NCI-H226 (cell line): ENCODE measurements at places on chromosomes 3 and 15.
A peak's percentile ranks its signal among the peaks of the same experiment; 100 is the strongest.

GRCh38 chr3:120568598-120568997 lies 27.5 kb upstream of the NDUFB4 start:
- no peak for DNase-seq

GRCh38 chr15:25501828-25502446 lies 63.1 kb upstream of the UBE3A start:
- DNase-seq = no peak

- no peak for DNase-seq
Measured at GRCh38 chr15:34470091-34470490, 32.5 kb upstream of the GOLGA8A start.

DNA sequence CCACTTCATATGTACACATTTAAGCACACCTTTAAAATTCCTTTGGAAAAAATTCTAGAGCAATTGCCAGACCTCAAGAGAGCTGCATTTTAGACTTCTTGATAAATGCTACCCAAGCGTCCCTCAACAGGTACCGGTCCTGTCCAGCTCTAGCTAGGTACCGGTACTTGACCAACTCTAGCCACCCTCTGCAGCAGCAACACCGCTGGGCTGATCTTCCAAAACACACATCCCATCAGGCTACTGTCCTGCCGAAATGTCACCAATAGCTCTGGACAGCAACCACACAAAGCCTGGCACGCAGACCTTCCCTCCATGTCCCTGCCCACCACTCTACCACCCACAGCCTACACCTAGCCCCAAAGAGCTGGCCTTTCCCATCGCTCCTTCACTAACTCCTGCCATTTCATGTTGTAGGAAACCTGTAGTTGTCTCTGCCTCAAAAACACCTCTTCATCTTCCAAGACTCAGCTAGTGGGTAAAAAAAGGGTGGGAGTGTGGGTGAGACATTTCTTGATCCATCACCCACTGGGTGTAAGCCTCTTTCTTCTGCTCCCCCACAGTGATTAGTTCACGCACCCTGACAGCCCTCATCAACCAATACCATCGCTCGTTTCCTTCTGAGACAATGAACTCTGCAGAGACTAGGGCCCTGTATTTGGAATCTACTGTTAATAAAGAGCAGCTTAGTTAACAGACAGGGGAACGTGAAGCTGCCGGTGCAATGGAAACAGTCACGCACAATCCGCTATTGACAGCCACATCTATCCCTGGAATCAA lies 6.8 kb downstream of the CHSY1 start:
- no peak for DNase-seq

DNA sequence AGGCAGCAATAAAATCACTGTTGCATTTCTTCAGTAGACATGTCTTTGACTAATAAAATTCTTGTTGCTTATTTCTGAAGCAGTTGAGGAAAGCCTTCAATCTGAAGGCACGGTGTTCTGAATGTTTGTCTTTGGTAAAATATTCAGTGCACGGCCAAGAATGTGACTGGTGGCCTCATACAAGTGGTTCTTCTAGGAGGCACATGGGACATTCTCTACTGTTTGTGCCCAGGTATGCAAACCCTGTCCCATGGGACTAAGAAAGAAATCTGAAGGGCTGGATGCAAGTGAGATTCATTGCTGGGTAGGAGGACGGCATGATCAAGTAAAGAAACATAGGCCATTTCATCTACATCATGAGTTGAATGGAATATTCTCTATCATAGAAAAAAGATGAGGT lies 250.6 kb upstream of the NR2F2 start:
- DNase-seq = no peak

- no peak for DNase-seq
Measured at GRCh38 chr3:36367912-36368573, 12.3 kb upstream of the STAC start.

- no peak for DNase-seq
Measured at GRCh38 chr15:95760508-95760907, 570.0 kb upstream of the NR2F2 start.

GRCh38 chr3:151426341-151426657 lies 34.6 kb downstream of the IGSF10 start:
- DNase-seq = no peak

GRCh38 chr15:60795889-60796288 lies 316.9 kb upstream of the ICE2 start:
- DNase-seq = no peak

DNA sequence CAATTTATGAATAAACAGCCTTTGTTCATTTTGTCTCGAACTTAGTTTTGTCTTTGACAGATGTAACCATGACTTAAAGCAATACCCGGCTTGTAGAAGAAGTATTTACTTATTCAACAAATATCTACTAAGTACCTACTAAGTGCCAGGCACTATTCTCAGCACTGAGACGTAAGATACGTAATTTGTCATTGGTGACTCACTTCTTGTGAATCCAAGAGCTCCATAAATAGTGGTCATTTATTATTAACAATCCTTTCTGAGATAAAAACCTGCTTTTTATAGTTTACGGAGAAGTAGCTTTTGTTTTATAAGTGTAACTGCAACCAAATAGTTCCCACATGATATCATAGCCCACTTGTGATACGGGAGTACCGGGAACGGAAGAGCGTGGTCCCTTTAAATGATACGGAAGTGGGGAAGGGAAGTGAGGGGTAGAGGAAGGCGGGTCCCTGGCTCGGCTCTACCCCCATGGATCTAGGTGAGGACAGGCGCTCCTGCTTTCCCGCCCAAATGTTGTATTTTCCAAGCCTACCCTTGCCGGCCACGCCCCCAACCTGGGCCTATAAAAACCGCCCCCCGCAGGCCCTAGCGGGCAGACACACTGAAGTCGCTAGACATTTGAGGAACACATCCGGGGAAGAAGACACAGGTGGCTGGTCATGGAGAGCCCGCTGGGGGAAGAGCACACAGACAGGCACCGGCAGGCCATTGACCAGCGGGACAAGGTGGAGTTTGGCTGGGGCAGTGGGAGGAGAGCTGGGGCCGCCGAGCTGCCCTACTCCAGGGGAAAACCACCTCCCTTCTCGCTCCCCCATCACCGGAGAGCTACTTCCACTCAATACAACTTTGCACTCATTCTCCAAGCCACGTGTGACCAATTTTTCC lies at the start of gene SAMMSON:
Gene SAMMSON (plus strand): TSS at position 594 of the 888 bp plus-strand sequence.
- DNase-seq = no peak

DNA sequence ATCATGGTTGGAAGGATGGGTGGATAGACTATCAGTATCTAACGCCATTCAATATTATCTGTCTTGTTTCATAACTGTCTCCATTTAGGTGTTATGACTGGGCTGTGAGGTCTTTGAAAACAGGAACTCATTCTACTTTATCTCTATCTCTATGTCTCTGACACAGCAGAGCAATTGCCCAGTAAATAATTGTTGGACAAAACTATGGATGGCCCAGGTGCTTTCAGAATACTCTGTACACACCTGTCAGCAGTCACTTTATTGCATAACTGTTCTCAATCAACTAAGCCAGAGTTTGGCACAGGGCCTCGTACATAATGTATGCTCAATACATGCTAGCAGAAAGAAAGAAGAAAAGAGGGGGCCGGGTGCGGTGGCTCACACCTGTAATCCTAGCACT lies 210.3 kb downstream of the OPA1 start:
- no peak for DNase-seq

- DNase-seq = no peak
Measured at GRCh38 chr3:13050446-13050845, 22.8 kb downstream of the IQSEC1 start.

DNA sequence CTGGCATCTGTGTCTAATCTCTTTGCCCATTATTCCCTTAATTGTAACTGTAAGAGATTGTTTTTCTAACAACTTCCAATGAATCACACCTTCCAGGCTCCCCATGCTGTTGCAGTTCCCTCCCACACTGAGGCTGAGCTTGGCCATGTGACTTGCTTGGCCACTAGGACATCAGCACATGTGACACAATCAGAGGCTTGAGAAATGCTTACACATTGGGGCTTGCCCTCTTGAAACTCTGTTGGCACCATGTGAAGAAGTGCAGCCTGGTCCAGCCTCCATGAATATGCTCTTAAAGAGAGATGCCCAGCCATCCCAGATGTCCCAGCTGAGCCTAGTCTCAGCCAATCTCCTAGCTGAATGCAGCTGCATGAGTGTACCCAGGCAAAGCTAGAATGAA lies 326.8 kb upstream of the SOX2 start:
- DNase-seq = no peak

DNA sequence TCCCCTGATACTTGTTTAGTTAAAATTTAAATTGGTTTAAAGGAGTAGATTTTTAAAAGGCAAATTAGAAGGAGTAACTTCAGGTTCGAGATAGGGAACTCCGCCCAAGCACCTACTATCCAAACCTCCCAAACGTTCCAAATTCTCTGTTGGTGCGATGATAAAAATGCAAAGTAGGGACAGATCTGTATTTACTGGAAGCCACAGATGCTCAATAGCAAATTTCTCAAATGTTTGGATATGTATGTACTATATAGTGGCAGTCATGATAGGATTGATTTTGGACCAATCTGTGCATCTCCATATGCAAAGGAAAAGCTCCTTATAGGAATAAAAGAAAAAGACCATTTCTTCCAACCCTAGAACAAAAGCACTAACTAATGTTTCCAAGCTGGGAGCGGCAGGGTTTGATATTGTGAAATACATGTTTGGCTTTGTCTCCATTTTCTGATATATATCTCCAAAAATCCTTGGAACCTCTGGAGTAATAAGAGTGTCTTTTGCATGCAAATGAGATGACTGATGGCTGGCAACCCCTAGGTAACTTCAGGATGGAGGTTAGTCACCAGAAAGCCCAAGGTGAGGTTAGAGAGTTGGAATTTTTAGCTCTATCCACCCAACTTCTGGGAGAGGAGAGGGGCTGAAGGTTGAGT lies 15.6 kb downstream of the RTP2 start:
- DNase-seq = no peak

- no peak for DNase-seq
Measured at GRCh38 chr3:160870327-160870726, 114.3 kb downstream of the PPM1L start.

- DNase-seq = no peak
Measured at GRCh38 chr3:46717447-46718231, at the start of gene PRSS50. Gene PRSS50 (minus strand): TSS chr3:46717869. CDS start chr3:46717824, 45 bp downstream.

DNA sequence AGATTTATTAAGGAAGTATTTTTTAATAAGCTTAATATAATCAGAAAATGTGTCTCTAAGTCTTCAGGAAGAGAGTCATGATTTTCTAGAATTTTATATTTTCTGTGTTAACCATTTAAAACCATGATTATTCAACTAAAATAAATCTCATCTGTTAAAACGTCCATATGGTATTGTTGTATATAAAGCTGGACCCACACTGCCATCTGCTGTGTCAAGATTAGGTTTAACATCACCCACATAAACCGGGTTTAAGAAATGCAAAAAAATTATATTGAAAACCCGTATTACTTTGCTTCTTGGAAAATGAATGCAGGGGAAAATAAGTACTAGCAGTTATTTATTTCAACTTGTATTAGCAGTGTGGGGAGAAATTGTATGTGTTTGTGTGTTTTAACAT lies 9.5 kb upstream of the CCDC66 start:
- peak; percentile 3 for DNase-seq

DNA sequence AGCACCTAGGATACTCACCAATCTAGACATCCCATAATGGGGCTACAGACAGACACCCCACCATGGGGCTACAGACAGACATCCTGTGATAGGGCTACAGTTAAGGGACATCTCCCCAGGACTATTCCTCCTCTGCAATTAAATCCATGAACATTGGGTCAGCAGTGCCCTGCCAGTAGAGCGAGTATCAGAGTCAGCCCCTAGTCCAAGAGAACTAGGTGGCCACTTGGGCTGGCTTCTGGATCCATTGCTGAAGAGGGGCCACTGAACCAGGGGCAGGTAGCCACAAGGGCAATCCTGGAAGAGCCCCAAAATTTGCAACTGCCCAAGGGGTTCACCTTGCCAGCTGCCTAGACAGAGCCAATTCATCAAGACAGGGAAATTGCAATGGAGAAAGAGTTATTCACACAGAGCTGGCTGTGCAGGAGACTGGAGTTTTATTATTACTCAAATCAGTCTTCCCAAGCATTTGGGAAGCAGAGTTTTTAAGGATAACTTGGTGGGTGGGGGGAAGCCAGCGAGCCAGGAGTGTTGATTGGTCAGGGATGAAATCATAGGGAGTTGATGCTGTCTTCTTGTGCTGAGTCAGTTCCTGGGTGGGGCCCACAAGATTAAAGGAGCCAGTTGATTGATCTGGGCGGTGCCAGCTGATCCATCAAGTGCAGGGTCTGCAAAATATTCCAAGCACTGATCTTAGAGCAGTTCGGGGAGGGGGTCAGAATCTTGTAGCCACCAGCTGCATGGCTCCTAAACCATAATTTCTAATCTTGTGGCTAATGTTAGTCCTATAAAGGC lies 170.2 kb upstream of the SMAD3 start:
- peak; percentile 51 for DNase-seq

DNA sequence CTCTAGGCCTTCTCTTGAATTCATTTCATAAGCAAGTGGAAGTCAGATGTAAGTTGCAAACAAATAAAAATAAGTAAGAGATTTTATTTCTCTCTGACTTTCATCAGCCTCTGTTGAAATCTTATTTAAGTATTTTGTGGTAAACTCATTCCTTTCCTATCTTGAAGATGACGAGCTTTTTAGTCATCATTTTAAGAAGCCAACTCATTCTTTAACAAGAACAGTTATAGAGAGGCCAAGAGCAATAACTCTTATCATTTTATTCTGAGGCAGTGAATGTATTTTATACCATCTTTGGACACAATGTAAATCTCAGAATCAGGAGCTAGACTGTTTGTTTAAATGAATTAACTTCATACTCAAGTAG lies 147.5 kb upstream of the MBNL1 start:
- DNase-seq = peak; percentile 89

DNA sequence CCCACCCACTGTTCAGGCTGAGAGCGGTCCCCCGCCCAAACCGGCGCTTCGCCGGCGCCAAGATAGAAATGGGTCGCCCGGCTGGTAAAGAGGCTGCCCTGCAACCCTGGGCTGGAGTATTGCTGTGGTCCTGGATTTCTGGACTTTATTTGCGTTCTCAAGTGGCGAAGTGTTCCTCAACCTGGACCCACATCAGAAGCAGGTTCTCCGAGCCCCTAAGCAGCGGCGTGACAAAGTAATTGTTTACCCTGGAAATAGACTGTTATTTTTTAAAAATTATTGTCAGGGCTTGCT lies 481 bp upstream of the DYNC1LI1 start:
- DNase-seq = no peak

DNA sequence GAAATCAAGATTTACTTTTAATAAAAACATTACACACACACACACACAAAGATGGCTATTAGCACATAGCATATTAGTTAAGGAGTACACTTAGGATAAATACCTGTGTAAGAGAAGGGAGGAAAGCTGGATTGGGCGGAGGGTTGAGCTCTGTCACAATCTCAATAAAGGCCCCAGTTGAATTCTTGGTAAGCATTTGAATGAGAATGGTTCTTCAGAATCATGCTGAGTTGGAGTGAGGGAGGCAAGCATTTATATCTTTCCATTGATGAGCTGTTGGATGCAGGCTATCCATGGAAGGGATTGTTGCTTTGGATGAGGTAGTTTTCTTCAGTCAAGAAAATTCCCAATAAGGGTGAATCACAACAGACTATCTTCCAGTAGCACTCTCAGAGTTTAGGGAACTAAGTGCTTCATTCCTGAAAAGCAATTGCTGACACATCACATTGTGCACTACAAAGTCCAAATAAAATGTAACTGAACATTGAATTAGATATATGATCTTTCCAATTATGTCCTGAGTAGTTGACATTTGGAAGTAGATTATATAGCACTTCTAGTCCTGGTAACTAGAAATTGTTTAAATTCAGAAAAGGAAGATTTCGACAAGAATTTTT lies 95.7 kb downstream of the SUCNR1 start:
- no peak for DNase-seq

- DNase-seq = no peak
Measured at GRCh38 chr3:107829185-107829584, 261.6 kb downstream of the CD47 start.
